Naive thymus-derived CD4-positive, alpha-beta T cell (primary cell): ENCODE measurements at places on chromosomes 5 and 9. TPM values are rescaled to one million over a fixed set of nuclear protein-coding genes. Genes with fewer than 3 reads are reported as not detected.

The SETD9 gene
- 3.7 TPM for total RNA-seq

GRCh38 chr5:132777209-132778069, at the start of gene SEPTIN8:
SEPTIN8 (minus strand) TSS chr5:132777239; CDS start chr5:132777137, 102 bp downstream.
- H3K27me3 ChIP-seq, result no peaks in the 10 kb centered on the region
- peak; percentile 28 for DNase-seq
- peaks cover 15% of the 10 kb centered on the region for H3K4me1 ChIP-seq
- H3K36me3 ChIP-seq, result no peaks in the 10 kb centered on the region
- H3K4me3 ChIP-seq, result peak within 1 kb of the TSS; percentile 68

DNA sequence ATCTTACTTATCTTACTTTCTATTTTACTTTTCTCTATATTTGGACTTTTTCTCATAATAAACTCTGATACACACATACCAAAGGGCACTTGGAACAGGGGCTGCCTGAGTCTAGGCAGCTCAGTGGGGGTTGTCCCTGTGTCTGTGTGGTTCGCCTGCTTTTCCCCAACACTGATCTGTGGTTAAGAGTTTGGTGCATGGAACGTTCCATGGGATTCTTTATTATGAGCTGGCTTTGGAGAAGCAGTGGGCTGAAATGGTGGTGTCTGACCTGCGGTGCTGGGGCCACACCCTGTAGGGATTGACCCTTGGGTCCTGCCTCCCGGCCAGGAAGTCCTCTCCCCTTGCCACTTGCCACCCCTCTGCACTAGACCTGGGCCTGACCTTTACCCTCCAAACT, 47.4 kb downstream of the ANKRD33B start:
- H3K36me3 ChIP-seq, result no peaks in the 10 kb centered on the region
- no peak for DNase-seq
- H3K27ac ChIP-seq, result no peak overlapping the region

DNA sequence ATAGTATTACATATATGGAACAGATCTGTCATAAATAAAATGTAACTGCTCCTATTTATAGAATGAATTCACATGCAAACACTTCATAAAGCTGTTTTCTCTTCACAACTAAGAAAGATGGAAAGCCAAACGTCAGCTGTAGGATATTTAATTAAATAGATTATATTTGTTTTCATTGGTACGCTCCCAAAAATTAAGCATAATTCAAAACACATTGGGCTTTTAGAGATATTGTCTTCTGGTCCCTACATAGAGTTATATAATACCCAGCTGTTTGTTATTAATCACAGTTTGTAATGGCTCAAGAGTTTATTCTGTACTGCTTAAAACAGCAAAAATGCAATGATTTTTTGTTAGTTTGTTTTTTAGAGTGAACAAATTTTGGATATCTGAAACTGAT, 61.2 kb downstream of the MRPS30 start:
- no peak overlapping the region for H3K27ac ChIP-seq
- no peak for DNase-seq
- H3K4me3 ChIP-seq, result no peak overlapping the region
- H3K4me1 ChIP-seq, result no peaks in the 10 kb centered on the region
- H3K27me3 ChIP-seq, result no peaks in the 10 kb centered on the region

- H3K27me3 ChIP-seq, result no peaks in the 10 kb centered on the region
- DNase-seq, result no peak
- H3K36me3 ChIP-seq, result no peaks in the 10 kb centered on the region
- no peak overlapping the region for H3K27ac ChIP-seq
- no peak overlapping the region for H3K4me3 ChIP-seq
- H3K4me1 ChIP-seq, result no peaks in the 10 kb centered on the region
These were observed 19.2 kb downstream of the FAM240B start for GRCh38 chr9:38700695-38701094.

GRCh38 chr5:97528941-97529340, 345.9 kb upstream of the RIOK2 start:
- no peaks in the 10 kb centered on the region for H3K4me1 ChIP-seq
- no peaks in the 10 kb centered on the region for H3K36me3 ChIP-seq
- no peak overlapping the region for H3K27ac ChIP-seq
- no peak overlapping the region for H3K4me3 ChIP-seq
